GM12892 (cell line): ENCODE measurements at places on chromosomes 5 and 9.

DNA sequence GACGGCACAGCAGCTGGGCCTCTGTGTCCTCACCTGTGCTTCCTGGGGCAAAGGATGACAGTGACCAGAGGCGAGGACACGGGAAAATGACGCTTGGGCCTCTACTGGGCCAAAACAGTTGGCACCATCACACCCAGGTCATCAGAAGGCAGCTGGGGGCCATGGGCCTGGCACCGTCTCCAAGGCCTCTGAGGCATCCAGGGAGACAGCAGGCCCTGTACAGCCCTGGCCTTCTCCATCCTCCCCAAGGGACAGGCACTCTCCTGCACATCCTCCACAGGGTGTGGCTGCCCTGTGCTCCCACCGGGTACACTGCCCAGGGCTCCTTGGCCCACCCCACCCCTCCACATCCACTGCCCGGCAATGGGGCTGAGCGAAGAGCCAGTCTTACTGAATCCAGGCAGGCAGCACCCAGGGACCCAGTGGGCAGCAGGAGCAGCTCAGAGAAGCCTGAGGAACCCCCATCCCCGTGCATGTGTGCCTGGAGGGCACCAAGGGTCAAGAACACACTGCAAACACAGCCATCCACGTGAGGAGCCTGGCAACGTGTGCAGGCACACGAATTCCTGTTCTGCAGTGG lies 4.0 kb downstream of the LPCAT1 start:
- no peak for DNase-seq

GRCh38 chr5:23825196-23825595 lies 317.8 kb downstream of the PRDM9 start:
- DNase-seq = no peak

DNA sequence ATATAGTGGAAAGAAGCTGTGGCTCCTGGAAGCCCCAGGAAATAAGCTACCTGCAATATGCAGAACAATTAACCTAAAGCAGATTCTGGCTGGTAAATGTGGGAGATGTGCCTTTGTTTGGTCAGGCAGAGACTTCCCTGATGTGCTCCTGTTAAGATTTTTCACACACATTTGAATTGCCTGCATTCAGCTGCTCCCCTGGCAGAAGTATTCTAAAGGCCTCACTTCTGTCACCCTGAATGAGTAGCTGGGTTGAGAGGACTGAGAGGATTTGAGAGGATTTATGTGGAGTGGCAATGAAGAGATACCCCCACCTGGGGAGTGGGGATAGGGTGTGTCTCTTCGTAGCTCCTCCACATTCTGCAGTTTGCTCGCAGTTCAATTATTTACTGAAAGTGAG lies 130.5 kb downstream of the ST8SIA4 start:
- no peak for DNase-seq

GRCh38 chr9:93710370-93710723 lies 134.0 kb downstream of the PHF2 start:
- DNase-seq = no peak

DNA sequence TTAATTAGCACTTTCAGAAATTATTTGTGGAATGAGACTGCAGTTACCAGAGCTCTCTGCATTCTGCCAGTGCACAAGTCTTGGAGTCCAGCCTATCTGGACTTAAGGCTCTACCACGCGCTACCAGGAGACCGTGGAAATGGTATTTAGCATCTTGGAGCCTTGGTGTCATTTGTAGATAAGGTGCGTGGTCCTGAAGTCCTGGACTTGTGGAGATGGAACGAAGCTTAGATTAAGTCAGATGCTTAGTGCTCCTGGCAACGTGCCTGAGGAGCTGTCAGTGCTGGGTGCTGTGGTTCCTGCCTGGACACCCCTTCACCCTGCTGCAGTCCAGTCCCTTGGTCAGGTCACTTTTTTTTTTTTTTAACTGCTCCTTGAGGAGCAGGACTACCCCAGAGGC lies 59.7 kb downstream of the RCL1 start:
- DNase-seq = no peak

DNA sequence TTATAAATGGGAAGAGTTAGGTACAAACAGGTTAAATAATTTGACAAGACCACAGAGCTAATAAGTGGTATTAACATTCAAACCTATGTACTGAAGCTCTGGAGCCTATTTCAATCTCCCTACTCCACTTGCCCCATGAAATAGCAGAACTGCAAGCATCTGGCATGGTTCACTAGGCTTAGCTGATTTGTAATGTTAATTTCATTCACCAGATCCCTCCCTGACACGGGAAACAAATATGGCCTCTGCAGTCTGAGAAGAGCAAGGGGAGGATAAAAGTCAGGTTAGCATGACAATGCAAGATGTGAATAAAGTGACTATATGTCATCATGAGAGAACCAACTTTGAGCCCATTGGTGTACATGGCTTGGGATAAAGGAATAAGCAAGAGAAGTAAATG lies 428.8 kb downstream of the BRINP1 start:
- DNase-seq = no peak

DNA sequence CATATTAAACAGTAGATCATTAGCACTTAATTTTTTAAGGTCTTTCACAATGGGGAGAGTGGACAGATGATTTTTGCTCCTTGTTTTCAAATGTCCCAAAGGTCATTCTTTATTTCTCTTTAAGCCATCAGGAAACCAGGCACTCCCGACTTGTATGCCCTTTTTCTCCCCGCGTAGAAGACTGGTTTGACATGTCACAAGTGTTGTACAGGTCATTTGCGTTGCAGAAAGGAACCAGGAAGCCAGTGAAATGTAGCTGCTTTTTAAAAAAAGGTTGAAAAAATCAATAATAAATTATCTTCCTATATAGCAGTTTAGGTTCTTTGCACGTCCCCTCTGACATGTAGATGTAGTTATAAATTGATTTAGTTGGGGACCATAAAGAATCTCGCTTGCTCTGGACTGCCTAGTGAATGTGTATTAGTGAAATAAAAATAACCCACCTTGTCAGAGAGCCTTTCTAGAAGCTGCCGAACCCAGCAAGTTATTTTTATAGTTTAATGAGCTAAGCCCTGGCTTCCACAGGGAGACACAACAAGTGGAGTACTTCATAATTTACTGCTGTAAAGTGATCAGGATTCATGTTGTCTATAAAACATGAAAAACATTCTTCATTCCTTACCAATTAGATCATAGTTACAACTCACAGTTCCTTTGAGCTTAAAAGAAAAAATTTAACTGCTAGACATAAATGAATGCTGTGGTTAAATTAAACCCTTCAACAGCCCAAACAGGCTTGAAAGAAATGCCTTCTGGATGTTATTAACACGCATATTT lies 404.6 kb downstream of the CSNK1G3 start:
- no peak for DNase-seq

DNA sequence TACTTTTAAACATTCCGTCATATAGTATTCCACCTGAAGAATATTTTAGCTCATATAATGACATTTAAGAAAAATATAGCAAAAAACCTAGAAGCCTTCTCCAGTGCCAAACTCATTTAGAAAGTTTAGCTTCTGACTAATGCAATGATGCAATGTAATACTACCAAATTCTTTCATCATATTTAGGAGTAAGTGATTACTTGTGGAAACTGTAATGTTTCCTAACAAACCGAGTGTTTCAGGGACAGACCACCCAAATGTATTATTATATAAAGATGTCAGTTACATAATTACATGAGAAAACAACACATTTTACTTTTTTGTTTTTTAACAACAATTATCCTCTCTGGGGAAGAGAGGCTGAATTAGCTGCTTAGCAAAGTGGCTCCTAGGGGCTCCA lies 316.2 kb downstream of the ARL15 start:
- DNase-seq = no peak

DNA sequence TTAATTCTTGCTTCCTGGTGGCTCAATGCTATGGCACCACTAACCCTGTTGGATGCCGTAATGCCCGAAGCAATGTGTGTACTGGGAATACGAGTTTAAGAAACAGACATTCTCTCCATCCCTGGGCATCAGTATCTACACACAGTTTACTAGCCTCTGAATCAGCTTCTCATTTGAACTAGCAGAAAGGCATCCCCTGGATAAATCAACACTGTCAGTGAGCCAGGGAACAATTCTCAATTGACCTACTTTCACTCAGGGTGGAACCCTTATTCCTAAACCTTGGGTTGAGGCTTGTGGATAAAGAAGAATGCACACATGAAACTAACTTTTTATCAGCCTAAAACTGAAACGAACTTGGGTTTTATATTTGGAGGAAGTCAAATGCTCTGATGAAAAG lies 331.0 kb downstream of the GADD45G start:
- no peak for DNase-seq

DNA sequence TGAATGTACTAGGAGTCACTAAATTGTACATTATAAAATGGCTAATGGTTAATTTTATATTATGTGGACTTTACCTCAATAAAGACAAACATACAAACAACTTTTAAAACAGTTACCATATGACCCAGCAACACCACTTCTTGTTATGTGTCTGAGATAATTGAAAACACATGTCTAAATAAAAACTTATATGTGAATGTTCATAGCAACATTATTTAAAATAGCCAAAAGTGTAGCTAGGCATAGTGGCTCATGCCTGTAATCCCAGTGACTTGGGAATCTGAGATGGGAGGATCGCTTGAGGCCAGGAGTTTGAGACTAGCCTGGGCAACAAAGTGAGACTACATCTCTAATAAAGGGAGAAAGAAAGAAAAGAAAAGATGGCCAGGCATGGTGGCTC lies 22.9 kb downstream of the SLC35A4 start:
- no peak for DNase-seq

- DNase-seq = no peak
Observed at GRCh38 chr5:10227379-10227778, 22.3 kb downstream of the ATPSCKMT start.

DNA sequence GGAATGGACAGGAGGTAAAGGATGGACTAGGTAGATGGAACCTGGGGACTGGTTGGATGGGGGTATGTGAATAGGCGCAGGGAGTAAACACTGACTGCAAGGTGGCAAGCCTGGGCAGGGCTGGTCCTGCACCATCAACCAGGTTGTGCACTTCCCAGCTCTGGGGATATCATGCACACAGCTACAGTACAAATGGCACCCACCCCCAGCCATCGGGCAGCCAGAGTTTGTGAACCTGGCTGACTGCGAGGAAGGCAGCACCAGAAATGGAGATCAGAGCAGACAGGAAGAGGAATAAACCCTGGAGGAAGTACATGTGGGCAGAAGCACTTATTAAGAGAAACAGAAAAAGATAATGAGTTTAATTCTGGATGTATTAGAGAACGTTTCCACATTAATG lies 229.1 kb downstream of the ESM1 start:
- DNase-seq = no peak

GRCh38 chr9:81623778-81624177 lies 65.6 kb downstream of the TLE1 start:
- DNase-seq = no peak

GRCh38 chr5:136781464-136781863 lies 416.1 kb upstream of the TRPC7 start:
- no peak for DNase-seq

DNA sequence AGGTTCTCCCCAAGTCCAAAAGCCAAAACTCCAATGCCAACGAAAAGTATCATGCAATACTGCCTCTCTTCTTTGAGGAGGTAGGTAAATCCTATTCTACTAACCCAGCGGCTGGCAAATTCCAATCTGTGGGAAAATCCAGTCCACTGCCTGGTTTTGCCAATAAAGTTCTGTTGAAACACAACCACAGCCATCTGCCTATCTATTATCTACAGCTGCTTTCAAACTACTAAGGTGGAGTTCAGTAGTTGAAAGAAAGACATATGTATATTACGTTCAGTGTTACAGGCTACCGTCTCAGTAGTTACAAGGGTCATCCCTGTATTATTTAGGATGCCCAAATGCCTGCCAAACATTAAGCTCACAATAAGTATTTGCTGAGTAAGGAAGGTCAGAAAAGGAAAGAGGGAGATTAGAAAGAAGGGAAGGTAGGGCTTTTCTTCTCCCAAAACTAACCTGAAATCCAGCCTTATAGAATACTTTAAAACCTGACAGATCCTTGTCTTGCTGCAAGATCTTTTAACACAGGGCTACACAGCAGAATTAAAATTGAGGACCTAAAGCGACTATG lies 16.2 kb downstream of the ARL15 start:
- no peak for DNase-seq

GRCh38 chr9:127020036-127020801 lies 102.2 kb downstream of the ANGPTL2 start:
- no peak for DNase-seq

GRCh38 chr9:18184401-18184800 lies 289.6 kb upstream of the ADAMTSL1 start:
- DNase-seq = no peak

DNA sequence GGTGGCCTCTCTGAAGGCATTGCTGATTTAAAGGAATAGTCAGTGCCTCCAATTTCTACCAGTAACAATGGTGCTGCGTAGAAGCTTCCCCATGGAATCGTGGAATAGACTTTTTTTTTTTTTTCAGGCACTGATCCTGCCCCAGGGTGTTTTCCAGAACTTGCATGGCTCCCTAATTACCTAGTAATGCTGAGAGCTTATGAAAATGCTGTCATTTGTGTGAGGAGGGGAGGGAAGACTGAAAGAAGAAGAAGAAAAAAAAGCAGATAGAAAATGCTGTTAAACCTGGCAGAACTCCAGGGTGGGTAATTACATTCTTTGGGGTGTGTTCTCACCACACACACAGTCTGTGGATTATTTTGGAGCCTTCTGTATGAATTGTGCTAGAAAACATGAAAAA lies 4.8 kb upstream of the GRIA1 start:
- DNase-seq = no peak

GRCh38 chr9:87557996-87558395 lies 60.3 kb downstream of the DAPK1 start:
- DNase-seq = no peak

DNA sequence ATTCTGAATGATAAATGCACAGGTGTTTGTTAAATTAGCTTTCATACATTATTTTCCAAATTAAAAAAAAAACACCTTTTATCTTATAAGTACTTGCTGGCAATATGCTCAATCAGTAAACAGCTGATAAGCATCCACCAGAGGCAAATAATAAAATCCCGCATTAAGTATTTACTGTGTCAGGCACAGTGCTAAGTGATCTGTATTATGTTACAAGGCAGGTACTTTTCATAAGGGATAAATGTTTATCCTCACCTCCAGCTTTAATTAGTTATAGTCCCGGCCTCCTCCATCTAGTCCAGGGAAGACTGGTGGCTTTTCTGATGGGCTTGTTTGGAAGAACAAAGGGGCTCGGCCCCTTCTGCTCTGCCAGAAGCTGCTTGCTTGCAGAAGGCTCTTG lies 40.1 kb downstream of the PFDN1 start:
- no peak for DNase-seq

- no peak for DNase-seq
Observed at GRCh38 chr5:28648108-28648507, 1609.7 kb upstream of the CDH9 start.

GRCh38 chr5:61394793-61395192 lies 62.7 kb downstream of the ZSWIM6 start:
- DNase-seq = no peak
